ENCODE measurements at places on chromosomes 1 and 21.

- no peak for DNase-seq
Measured at GRCh38 chr1:34745666-34746065, 9.2 kb upstream of the GJB5 start.

DNA sequence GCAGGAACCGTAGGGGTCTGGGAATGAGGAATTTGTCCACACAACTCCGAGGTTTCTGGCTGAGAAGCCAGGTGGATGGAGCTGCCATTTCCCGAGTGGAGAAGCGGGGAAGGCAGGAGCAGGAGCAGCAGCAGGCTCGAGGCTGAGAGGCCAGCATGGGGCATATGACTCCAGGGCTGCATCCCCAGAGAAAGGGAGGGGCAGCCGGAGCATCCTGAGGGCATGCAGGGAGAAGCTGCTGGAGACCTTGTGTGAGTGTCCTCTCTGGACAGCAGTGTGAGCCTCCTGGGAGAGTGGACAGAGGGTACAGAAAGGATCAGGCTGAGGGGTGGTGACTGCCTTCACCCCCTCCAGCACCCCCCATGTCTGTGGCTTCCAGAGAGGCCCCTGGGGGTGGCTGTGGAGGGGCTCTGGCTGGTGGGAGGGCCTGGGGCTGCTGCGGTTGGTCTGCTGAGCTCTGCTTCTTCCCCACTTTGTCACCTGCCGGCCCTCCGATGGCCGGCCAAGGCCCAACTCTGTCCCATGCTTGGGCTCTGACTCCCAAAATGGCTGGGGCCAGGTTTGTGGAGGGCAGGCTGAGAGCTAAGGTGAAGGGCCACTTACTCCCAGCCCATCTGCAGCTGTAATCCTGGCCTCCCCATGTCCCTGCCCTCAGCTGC, 633.1 kb downstream of the MATN1 start:
- no peak for DNase-seq

- no peak for DNase-seq
Measured at GRCh38 chr21:45365608-45366241, 39.2 kb upstream of the COL18A1 start.

DNA sequence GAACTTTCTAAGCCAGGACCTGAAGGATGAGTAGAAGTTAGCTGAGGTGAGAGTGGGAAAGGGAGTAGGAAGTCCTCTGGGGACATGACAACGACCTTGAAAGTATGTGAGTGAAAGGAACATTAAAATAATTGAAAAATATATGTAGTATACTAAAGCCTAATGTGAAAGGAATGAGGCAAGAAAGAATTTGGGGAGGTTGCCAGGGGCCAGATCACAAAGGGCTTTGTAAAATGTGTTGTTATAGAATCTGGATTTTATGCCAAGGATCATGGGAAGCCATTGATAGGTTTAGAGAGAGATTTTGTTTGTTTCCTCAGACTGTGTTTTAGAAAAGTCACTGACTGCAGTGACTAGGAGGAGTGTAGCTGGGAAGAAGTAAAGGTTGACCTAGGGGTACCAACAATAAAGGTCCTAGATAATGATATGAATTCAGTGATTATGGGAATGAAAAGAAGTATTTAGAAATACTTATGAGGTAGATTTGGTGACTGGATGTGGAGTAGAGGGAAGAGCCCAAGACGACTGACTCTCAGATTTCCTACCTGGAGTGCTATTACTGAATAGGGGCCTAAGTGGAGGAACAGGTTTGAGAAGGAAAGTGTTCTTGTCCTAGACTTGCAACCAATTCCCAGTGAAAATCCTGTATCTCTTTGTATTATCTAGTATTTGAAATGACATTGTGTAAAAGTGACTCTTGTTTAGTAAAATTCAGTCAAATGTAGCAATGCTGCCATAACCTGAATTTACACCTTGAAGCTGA, 179.8 kb downstream of the PHTF1 start:
- no peak for DNase-seq

GRCh38 chr21:32476661-32477423, 64.3 kb downstream of the EVA1C start:
- no peak for DNase-seq

DNA sequence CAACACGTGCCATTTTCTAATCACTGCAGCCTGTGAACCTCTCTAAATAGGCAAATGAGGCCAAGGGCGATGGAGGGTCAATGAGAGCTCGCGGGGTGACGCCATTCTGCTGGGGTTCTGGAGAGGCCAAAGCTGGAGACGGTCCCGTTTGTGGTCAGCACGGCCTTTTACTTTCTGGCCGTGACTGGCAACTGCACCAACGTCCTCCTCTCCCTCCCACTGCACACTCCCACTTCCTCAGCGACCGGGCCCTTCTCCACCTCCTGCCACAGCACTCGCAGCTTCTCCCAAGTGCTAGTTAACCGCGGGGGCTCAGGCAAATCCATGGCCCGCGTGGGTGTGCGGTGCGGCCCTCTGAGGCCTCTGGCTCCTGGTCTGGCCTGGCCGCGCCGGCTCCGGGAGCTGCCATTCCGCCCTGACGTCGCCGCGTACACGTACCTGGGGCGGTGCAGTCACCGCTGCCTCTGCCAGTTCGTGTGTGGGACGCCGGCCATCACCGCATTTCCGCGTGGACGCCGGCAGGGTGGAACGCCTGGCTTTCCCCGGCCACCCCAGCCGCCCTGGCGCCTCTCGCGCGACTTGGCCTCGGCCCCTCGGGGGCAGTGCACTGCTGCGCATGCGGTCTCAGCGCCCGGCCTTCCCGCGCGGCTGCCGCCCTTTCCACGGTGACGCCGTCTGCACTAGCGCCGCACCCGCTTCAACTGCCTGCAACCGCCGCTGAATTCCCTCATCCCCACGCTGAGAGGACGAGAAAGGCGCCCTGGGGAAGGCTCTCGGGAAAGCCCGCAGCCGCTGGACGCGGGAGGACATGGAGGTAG, 18.2 kb downstream of the OR2C3 start:
- no peak for DNase-seq

GRCh38 chr1:37189111-37189510, 154.8 kb upstream of the GRIK3 start:
- no peak for DNase-seq
